ENCODE measurements at places on chromosomes 3 and 15.

GRCh38 chr3:120469882-120470301 lies 19.1 kb upstream of the FSTL1 start:
- no peak for DNase-seq

DNA sequence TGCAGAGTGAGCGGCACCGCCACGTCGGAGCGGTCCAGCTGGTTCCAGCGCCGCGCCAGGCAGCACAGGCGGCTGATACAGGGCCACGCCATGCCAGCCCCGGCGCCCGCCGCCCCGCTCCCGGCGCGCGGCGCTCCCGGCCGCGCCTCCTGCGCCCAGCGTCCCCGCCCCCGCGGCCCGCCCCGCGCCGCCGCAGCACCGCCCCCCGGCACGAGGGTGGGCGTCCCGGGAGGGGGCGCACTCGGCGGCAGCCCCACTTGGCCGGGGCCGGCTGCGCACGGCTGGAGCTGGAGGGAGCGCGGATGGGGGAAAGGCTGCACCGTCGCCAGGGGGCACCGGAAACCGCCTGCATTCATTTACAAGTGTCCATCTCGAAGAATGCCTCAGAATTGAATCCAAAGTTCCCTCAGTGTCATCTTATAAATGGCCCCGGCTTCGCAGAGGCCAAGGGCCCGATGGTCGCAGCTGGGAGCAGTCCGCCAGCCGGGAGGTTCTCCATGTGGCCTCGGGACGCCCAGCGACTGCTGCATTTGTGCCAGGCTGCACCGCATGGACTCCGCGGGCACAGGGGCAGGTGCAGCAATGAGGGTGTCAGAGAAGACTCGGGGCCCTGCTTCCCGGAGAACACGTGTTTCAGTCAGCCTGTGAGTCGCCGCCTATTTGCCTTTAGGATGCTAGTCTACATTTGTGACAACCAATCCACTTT lies at the start of gene MAP6D1:
Gene MAP6D1 (minus strand): TSS at position 122 of the 706 bp plus-strand sequence. CDS start 30 bp downstream, at position 92.
- peak; percentile 40 for DNase-seq

DNA sequence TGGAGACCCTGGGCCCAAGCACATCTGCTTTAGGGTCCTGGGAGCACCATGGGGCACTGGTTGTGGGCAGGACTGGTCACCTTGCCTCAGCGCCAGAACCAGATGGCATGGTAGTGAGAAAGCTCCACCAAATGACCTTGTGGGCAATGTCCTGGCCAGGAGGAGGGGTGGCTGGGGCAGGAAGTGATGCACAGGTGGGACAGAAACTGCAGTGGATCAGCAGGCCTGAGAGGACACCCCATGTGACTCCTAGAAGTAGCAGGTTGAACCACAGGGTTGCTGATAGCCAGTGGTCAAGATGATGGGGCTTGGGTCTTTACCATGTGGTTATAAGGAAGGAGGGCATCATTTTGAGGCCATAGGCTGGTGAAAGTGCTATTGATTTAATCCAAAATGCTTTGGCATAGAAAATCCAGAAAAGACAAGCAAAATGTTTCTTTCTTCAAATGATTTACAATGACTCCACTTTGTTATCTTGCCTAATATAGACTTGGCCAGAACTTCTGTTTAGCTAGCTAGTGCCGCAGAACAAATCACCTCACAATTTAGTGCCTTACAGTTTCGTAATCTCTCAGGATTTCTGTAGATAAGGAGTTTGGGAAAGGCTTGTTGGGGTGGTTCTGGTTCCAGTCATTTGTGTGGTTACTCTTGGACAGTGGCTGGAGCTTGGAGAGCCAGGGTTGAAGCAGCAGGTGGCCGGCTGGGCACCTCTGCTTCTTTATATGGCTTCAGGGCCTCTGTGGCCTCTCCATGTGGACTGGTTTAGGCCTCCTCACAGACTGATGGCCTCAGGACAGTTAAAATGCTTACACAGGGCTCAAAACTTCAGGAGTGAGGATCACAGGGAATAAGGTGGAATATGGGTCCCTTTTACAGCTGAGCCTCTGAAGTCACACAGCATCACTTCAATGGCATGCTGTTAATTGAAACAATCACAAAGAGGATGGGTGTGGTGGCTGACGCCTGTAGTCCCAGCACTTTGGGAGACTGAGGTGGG lies 27.5 kb downstream of the TMEM158 start:
- no peak for DNase-seq

- no peak for DNase-seq
Measured at GRCh38 chr3:115062009-115062408, 85.1 kb downstream of the ZBTB20 start.

GRCh38 chr3:44682182-44682896 lies 30.1 kb upstream of the ZNF502 start:
- no peak for DNase-seq

DNA sequence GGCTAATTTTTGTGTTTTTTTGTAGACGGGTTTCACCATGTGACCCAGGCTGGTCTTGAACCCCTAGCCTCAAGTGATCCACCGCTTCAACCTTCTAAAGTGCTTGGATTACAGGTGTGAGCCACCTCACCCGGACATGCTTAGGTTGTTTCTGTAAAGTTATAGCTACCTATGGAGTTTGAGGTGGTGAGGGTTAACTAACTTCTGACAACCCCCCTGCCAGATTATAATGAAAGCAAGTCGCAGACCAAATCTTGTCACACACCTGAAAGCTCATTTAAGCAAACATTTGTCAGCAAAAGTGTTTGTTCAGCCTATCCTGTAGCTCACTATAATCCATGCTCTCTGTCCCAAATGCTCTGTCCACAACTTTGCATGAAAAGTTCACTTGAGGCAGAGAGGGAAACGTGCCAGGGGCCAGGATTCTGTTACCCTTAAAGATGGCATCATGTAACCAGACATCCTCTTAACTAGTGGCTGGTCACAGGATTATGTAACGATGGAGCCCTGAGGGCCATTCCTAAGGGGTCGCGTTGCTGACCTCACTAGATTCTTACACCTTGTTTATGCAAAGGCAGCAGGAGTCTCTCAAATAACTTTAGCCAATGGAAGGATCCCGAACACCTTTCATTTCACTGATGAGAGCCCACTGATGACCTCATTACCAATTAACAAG lies 24.1 kb upstream of the SENP5 start:
- DNase-seq = no peak

DNA sequence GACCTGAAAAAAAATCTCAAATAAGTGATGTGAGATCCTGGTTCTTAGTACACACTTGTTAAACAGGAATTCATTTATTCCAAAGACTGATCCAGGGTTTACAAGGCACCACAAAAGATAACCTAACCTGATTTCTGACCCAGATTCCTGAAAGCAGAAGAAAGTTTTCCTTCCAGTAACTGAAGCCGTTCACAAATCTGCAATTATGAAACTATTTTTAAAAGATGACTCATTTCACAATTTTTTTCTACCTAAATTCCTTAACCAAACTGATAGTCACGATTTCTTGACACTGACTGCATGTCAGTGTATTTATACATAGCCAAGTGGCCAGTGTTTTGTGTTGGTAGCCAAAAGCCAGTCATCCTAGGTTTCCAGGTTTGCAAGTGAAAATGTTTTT lies 17.1 kb downstream of the SLC9A9 start:
- no peak for DNase-seq

- no peak for DNase-seq
Measured at GRCh38 chr15:38688761-38689160, 124.1 kb upstream of the RASGRP1 start.

- DNase-seq = peak; percentile 42
Measured at GRCh38 chr15:90956274-90957030, 1.8 kb downstream of the RCCD1 start.

- DNase-seq = no peak
Measured at GRCh38 chr3:196397941-196398340, 34.3 kb downstream of the UBXN7 start.

DNA sequence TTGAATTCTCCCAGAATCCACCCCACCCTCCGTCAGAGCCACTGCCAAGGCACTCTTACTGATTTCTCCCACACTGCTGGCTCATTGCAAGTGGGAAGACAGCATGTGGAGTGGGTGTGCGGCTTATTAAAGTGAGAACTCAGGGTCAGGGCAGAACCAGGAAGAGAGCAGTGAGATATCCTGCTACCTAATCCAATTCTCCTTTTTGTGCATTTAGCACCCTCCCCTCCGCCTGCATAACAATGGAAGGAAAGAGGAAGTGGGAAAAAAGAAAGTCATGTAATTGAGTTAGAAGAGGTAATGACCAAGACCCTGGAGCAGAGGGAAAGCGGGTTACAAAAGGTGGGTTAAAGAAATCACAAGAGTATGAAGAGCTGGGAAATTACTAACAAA lies 27.8 kb upstream of the PIK3CB start:
- DNase-seq = no peak

DNA sequence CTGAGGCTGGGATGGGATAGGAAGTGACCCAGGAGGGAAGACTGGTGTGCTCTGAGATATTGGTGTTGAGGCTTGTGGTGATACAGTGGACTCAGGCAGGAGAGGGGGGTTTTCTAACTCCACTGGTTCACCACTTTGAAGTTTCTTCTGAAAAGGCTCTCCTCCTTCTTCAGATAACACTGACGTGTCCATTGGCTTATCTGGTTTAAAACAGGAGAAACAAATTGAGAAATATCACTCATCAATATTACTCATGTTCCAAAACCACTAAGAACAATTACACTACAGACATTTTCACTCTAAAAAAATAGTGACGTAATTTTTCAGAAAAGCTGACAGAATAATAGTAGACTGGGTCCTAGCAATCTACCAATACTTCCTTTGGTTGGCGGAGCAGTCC lies 23.1 kb downstream of the TP53BP1 start:
- DNase-seq = no peak

- DNase-seq = no peak
Measured at GRCh38 chr3:185363662-185364203, 797 bp downstream of the MAP3K13 start.

GRCh38 chr3:187740421-187741399 lies 4.6 kb downstream of the BCL6 start:
- peak; percentile 56 for DNase-seq

GRCh38 chr3:149245738-149246451 lies 24.3 kb upstream of the CP start:
- DNase-seq = no peak

DNA sequence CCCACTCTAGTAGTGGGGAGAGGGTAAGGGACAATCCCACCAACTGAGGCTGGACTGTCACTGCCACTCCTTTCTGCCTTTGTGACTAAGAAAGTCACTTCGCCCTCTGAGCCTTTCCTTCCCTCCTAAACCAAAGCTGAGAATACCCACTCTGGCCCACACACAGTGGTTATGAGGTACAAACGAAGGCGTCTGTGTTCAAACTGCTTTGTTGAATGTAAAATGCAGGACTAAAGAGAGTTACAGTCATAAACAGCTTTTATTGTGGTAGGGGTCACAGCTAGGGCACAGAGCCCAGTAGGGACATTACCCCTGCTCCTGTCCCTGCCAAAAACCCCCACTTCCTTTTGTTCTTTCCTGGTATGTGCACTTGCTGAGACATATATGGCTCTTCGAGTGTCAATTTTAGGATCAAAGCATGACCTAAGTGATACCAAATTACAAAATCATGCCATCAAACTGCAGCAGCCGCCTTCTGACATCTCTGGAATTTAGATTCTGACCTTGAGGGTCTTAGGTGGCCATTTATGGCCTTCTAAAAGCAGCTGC lies 45.1 kb downstream of the CTDSPL start:
- no peak for DNase-seq

DNA sequence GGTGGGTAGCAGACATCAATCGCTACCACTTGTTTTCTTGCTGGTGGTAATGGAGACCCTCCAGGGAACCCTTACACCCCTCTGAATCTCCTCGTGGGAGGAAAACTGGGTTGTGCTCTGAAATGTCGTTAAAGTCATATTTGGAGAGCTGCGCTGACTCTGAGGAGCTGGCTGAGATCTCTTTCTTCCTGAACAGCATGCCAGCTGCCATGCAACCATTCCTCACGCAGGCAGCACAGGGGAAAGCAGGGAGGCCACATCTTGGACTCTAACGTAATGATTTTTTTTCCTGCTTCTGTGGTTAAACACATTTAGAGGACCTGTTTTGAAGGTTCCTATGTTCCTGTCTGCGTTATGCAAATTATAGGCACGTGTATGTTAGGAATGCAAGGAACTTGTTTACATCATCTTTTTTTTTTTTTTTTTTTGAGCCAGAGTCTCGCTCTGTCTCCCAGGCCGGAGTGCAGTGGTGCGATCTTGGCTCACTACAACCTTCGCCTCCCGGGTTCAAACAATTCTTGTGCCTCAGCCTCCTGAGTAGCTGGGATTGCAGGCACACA lies 156.7 kb downstream of the TJP1 start:
- DNase-seq = no peak

- no peak for DNase-seq
Measured at GRCh38 chr3:76570436-76571057, 469.4 kb upstream of the ROBO2 start.

DNA sequence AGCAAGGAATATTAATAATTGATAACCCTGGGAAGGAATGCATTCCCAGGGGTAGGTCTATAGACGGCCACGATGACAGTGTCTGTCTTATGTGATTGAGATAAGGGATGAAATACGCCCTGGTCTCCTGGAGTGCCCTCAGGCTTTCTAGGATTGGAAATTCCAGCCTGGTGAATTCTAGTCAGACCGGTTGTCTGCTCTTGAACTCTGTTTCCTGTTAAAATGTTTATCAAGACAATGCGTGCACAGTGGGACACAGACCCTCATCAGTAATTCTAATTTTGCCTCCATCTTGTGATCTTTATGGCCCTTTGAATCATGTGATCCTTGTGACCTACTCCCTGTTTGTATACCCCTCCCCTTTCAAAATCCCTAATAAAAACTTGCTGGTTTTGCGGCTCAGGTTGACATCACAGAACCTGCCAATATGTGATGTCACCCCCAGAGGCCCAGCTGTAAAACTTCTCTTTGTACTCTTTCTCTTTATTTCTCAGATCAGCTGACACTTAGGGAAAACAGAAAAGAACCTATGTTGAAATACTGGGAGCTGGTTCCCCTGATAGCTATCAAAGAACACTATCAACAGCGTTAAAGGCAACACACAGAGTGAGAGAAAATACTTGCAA lies 183.3 kb downstream of the PDE8A start:
- DNase-seq = no peak

GRCh38 chr3:120393761-120394160 lies 44.6 kb upstream of the LRRC58 start:
- DNase-seq = no peak

DNA sequence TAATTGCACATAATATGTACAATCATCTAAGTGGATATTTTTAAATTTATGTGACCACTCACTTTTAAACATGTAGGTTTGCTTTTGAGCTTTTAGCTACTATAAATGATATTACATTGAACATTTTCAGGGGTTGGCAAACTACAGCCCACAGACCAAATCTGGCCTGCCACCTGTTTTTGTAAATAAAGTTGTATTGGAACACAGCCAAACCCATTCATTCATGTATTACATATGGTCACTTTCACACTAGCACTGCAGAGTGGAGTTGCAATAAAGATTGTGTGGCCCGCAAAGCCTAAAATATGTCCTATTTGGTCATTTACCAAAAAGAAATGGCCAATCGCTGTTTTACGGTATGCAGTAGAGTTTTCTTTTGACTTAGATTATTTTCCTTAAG lies 21.2 kb downstream of the CMTM7 start:
- no peak for DNase-seq
